Esophagus muscularis mucosa (tissue), 4 donors: ENCODE measurements at places on chromosomes 12 and 14. TPM values are rescaled to one million over a fixed set of nuclear protein-coding genes. Genes with fewer than 3 reads are reported as not detected.

DNA sequence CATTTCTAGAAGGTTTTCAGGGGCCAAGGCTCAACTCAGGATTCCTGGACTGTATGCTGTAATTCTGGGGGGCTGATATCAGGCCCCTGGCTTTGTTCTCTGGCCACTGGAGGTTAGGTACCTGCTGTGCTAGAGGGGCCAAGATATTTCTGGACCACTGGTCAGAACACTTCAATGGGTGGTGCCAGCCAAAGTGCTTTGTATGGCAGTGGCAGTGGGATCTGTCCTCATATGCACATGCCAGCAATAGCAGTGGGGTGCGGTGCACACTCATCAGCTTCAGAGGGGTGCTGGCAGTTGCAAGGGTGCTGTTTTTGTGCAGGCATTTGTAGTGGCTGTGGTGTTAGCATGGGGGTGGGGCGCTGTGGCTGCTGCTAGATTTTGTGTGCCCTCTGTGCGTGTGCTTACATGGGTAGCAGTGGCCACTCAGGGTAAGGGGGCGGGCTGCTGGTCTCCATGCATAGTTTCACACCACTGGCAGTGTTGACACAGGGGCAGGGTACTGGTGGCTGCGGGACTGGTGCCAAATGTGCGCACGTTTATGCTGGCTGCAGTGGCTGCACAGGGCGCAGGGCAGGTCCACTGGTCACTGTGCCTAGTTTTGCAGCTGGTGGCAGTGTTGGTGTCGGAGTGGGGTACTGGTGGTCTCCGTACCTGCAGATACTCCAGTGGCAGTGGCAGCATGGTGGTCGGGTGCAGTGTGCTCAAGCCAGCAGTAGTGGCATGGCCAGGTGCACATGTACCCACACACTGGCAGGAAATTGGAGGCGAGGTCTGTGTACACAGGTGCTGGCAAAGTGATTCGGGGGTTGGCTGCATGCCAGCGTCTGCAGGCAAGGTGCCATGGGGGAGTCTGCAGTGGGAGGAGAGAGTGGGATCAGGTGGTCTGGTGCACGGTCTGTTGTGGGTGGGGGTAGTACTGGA, 12.6 kb downstream of the NOPCHAP1 start:
- no peak for DNase-seq

Gene MUCL1
- not detected for total RNA-seq

DNA sequence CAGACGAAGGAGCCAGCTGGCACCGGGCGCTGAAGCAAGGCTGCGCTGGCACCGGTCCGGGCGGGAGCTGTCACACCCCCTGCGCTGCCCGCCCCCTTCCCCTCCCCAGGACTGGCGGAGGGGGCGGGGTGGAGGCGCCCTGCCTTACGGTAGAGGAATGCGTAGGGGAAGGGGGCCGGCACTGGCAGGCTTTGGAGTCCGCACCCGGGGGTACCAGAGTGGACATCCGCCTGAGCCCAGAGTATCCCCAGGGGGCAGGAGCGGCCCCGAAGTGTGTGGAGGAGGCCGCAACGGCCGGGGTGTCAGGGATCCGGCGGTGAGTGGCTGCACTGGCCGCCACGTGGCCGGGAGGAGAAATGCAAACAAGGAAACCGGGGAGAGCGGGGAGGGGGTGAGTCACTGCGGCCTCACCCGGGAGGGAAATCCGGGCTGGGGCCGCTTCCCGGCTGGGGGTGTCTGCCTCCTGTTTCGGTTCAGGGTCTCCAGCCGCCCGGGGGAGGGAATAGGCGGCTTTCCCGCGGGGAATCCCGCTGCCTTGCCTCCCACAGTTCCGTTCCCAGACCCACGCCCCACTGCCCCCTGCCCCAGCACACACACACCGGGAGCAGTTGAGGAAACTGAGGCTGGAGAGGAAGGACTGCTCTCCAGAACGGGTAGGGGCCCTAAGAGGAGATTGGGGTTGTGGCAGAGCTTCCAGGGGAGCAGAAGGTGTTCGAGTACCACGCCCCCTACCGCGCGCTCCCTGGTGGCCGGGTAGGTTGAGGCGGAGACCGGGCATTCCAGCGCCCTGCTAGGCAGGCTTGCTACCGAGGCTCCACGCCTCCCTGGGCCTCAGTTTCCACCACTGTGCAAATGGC, at the start of gene RAPGEF3:
TSS of gene RAPGEF3 (minus strand) at position 47 of the 857 bp plus-strand sequence. CDS start 324 bp downstream, outside the sequence.
- peak; percentile 96 for DNase-seq

Gene BAZ1A
- total RNA-seq, result 24.5 TPM
